Endothelial cell of umbilical vein (primary cell): ENCODE measurements at places on chromosomes 4 and X. TPM values are rescaled to one million over a fixed set of nuclear protein-coding genes. Genes with fewer than 3 reads are reported as not detected.

GRCh38 chr4:20832826-20833225 lies 132.6 kb downstream of the PACRGL start:
- DNase-seq: peak; percentile 38

IBSP gene
- not detected in 2 replicates for total RNA-seq

ANXA3 gene
- 73.8 and 78.4 TPM in 2 replicates for total RNA-seq

DNA sequence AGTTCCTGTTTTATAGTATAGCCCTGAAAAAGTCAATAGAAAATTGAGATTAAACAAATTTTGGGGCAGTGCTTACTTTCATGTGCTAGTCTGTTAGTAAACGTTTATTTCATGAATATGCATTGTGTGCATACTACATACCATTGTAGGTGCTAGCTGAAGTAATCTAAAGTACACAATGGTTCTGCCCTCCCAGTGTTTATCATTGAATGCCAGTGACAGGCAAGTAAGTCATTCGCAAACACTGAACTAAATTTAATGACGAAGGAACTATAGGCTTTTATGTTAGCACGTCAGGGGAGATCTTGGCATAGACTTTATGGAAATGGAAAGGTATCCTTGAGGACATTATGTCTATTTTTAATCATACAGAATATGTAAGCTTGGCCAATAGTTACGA lies 426.9 kb upstream of the EPHA5 start:
- DNase-seq: no peak

GRCh38 chrX:22748093-22748999 lies 251.4 kb upstream of the DDX53 start:
- peak; percentile 46 for DNase-seq

APLN gene
- 465 and 466 TPM in 2 replicates for total RNA-seq

BRS3 gene
- not detected in 2 replicates for total RNA-seq

- no peak for DNase-seq
These were observed 43.0 kb upstream of the PSAPL1 start for GRCh38 chr4:7477695-7478094.

ASMT gene
- not detected in 2 replicates for total RNA-seq

DNA sequence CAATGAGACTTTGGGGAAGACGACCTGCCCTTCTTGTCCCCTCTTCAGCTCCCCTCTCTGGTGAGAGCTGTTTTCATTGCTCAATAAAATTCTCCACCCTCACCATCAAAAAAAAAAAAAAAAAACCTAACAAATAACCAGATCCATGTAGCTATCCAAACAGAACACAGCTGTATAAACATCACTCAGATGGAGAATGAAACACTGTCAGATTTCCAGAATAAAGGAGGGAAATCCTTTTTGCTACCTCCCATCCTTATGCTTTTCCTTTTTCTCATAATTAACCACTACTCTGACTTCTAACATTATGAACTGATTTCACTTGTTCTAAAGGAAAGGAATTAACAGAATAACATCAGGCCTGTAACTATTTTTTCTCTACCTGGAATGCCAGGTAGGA lies 155.6 kb downstream of the PPP4R3C start:
- peak; percentile 86 for DNase-seq

HNRNPH2 gene
- total RNA-seq: 58.5 and 59.1 TPM in 2 replicates

DNA sequence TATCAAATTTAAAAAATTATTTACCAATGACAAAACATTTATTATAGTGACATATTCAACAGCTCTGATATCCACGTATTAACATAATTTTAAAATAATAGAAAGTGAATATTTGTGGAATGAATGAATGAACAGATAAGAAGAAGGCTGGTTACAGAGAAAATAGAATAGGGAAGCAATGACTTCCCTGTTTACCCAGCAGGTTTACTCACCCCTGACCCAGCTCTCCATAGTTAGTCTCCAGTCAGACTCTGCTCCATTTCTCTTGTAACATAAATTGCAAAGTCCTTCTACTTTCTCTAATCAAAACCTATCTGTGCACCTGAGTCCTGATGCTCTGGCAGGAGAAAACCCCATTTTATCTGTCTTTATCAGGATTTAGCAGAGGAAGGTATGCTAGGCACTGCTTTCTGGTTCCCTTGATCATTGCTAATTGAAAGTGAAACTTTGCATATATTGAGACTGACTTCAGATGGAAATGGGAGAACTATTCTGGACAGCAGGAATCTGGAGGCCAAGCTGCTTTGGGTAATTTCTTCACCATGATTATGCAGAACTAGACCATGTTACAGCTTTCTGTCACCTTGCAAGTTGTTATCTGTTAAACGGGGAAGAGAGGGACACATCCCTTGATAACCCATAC lies 363.0 kb downstream of the FAT4 start:
- DNase-seq: peak; percentile 6
